Fibroblast of skin of left quadriceps (primary cell): ENCODE measurements at places on chromosomes 2 and 18.
A peak's percentile ranks its signal among the peaks of the same experiment; 100 is the strongest.

- DNase-seq, result peak; percentile 65
These were observed 695.1 kb downstream of the PLCL1 start for GRCh38 chr2:198499539-198499938.

DNA sequence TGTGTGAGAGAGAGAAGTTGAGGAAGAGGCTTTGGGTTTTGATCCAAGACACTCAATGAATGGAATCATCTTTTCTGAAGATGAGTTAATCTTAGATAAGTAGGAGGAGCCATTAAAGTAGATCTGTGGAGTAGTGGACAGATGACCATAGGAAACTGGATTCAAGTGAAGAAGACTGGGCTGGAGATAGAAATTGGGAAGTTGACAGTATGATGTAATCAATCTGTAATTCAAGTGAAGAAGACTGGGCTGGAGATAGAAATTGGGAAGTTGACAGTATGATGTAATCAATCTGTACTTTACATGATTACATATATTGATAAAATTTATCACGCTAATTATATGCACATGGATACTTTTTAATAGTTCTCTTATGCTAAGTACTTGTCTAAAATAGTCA lies 92.8 kb downstream of the PHLPP1 start:
- DNase-seq, result no peak

- DNase-seq, result no peak
These were observed 153.9 kb downstream of the NAPG start for GRCh38 chr18:10679557-10680270.

DNA sequence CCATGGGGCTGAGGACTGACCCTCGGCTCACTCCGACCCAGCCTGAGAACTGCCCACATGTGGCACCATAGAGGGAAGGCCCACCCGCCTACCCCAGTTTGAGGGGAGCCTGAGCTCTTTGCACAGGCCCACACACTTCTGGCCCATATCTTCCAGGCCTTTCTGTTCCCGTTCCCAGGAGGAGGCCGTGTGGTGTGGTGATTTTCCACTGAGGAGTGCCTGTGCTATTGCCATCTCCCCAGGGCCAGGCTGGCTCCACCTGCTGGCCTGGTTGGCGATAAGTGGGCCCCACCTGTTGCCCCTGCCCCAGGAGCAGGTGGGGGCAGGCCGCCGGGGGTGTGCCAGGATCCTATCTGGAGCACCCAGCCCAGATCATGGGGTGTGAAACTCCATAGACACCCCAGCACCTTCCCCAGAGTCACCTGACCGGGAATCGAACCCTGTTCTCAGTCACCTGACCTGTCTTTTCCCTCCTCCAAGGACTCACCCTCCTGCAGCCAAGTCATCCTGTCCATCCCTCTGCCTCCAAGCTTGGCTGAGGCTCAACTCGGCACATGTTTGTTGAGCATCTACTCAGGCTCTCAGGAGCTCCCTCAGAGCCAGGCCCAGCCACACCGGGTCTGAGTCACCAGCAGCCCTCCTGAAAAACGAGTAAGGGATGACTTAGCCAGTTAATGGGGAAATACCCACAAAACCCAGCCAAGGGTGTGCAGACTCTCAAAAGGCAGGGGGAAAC lies 120.1 kb downstream of the CYP26B1 start:
- no peak for DNase-seq

- DNase-seq, result no peak
These were observed 142.3 kb downstream of the GULP1 start for GRCh38 chr2:188434018-188434417.

GRCh38 chr2:217418544-217418943 lies 558.7 kb upstream of the TNP1 start:
- DNase-seq, result no peak

GRCh38 chr18:9968081-9968848 lies 54.4 kb downstream of the VAPA start:
- DNase-seq, result no peak

GRCh38 chr2:14761118-14761517 lies 128.6 kb downstream of the LRATD1 start:
- DNase-seq, result no peak

DNA sequence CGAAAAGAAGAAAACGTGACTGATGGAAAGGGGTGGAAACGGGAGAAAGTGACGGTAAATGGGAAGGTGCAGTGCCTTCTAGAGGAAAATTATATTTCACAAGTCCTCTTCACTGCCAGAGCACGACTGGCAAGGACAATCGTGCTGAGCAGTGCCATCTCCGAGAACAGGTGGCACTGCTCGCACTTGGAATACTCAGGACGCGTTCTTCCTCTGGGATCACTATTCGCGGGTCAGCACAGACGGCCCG lies 364 bp downstream of the STAT1 start:
- DNase-seq, result no peak

DNA sequence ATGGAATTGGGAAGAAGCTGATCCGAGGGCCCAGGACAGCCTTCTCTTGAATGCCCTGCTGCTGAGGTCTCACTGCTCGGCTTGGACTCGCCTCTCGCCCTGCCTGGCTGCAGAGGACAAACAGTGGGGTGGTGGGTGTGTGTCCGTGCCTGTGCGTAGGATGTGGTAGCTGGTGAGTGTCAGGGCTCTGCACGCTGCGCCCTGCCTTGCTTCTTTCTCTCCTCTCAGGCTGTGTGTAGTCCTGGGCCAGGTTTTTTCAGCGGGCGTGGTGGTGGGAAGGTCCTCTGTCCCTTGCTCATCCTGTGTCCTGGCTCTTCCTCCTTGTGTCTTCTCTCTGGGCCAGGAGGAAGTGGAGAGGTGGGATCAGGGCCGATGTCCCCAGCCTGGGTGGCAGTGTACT lies 44.8 kb downstream of the RRM2 start:
- DNase-seq, result no peak

- DNase-seq, result no peak
These were observed 123.3 kb downstream of the NCK2 start for GRCh38 chr2:105868060-105868459.

DNA sequence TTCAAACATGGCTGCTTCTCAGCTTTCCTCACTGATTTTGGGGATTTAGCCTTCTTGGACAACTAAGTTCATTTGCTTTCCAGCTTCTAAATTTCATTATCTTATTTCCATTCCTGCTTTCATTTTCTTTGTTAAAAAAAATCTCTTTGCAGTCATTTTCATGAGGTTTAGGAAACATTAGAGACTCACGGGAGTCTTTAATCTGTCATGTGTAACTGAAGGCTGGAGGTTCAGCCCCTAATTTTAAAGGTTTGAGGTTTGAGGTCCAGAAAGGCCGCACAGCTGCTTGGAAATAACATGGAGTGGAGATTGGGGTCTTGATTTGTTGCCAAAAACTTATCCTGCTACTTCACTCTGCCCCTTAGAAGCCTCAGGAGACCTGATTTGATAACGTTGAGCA lies 30.3 kb downstream of the PROKR1 start:
- DNase-seq, result no peak

DNA sequence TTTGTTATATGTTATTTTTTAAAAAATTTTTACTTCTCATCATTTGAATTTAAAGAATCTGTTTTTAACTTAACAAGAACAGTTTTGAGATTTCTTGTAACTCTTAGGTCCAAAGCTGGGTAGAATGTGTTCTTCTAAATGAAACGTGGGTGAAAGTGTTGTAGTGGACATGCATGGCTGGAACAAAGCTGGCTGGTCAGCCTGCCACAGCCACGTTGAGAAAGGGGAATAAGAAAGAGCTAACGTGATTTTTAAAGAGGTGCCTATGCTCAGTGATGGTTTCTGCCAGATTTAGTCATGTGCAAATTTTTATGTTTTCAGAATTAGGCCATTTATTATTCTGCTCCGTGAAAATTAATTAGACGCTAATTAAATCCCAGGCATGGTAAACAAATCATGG lies 203.9 kb upstream of the COL3A1 start:
- DNase-seq, result no peak

DNA sequence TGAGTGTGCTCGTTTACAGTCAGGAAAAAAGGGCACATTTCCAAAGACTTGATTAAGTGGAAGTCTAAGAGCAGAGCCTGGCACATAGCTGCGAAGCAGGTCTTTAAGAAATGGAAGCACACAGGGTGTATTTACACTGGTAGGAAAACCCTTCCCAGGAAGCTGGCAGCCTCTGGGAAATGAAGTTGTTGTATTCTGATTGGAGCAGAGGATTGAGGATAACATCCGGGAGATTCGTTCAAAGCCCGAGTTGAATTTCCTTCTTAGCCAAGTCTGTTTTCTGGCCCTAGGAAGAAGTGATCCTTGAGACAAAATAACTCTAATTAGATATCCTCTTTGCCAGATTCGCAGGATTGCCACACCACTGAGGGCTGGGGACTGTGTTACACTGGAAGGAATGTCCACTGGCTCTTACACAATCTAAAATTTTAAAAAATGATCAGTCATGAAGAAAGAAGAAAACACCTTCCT lies 75.9 kb downstream of the ITGB1BP1 start:
- no peak for DNase-seq

DNA sequence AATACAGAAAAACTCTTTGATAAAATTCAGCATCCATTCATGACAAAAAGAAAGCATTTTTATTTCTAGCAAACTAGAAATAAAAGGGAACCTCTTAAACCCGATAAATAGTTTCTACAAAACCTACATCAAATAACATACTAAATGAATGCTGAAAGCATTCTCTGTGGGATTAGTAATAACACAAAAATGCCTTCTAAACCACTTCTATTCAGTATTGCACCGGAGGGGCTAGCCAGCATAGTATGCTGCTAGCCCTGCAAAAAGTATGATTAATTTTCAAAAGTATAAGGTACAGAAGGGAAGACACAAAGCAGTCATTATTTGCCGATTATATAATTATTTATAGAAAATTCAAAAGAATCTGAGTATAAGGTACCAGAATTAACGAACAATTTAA lies 145.2 kb downstream of the DTNB start:
- DNase-seq, result peak; percentile 55

DNA sequence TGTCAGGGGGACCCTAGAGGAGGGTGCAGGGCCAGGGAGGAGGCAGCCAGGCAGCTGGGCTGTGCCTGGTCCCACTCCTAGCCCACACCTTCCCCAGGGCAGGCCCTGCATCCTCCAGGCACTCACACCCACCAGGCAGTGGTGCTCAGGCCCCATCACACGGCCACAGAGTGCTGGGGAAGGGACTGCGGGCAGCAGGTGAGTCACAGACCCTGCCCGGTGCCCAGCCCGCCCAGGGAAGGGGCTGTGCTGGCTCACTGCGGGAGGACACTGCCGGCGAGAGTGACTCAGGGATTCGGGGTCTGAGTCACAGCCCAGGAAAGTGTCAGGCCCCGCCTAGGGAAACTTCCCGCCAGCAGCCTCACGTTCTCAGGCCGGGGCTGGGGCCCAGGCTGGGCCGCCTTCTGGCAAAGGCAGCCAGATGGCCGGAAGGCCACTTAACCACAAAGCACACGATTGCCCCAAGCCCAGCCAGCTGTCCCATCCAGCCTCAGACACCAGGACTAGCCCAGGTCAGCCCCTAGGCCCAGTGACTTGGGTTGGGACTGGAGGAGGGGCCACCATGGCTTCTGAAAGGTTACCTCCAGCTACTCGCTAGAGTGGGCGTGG lies 42.2 kb downstream of the BIN1 start:
- peak; percentile 83 for DNase-seq

DNA sequence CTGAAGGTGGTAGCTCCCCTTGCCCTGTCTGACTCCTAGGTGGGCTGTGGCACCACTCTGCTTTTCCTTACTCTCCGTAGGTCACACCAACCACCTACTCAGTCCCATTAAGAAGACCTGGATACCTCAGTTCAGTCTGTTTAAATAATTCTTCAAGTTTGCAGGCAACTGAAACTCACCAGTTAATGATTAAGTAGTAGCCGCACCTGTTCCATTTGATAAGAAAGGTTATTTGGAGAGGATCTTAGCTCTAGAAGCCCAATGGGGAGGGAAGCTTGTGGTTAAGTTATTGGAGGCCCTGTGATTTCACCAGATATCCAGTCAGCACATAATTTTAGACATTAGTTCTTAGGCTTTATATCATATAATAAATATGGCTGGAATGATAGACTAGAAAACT lies 1193.0 kb downstream of the DPP10 start:
- no peak for DNase-seq

- no peak for DNase-seq
These were observed 33.4 kb upstream of the GAREM2 start for GRCh38 chr2:26139269-26140183.

DNA sequence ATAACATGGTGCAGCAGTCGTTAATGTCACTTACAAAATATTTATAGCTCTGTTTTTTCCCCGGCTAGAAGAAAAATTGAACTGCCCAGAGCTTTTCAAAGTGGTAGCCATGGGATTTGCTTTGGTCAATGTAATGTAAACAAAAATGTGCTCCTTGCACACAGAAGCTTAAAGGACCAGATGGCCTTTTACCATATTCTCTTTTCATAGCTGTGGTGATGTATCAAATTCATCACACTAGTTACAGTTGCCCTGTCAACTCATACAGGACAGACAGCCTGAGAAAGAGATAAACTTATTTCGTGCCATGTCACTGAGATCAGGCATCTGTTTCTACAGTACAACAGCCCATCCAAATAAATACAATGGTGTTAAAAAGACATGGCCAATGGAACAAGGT lies 368.1 kb upstream of the CDH19 start:
- no peak for DNase-seq

DNA sequence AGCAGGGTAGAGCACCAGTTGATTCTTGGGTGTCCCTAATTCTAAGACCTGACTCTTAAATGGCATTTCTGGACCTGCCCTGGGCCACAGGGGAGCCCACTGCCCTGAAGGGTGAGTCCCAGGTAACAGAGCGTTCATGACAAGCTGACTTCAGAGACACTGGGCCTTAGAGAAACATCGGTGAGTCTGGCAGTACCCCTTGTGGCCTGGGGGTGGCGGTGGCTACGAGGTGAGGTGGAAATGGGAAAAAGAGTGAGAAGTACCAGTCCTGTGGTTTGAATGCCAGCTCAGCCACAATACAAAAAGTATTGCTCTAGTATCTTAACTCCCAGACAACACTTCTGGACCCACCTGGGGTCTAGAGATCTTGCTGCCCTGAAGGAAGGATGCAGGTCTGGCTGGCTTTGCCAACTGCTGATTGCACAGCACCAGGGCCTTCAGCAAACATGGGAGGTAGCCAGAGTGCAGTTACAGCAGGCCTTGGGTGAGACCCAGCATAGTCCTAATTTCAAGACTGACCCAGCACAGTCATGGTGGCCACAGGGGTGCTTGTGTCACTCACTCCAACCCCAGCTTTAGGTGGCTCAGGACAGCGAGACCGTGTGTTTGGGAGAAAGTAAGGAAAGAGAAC lies 44.5 kb downstream of the USP34 start:
- DNase-seq, result no peak

- no peak for DNase-seq
These were observed 74.2 kb upstream of the RGPD5 start for GRCh38 chr2:109719871-109720270.
